ENCODE measurements at places on chromosomes 4 and X.

- no peak for DNase-seq
These were observed 81.3 kb upstream of the ATOH1 start for GRCh38 chr4:93747220-93747619.

- no peak for DNase-seq
These were observed 129.8 kb upstream of the NKX1-1 start for GRCh38 chr4:1535926-1536578.

- no peak for DNase-seq
These were observed 282.7 kb downstream of the UNC5C start for GRCh38 chr4:95265814-95266740.

DNA sequence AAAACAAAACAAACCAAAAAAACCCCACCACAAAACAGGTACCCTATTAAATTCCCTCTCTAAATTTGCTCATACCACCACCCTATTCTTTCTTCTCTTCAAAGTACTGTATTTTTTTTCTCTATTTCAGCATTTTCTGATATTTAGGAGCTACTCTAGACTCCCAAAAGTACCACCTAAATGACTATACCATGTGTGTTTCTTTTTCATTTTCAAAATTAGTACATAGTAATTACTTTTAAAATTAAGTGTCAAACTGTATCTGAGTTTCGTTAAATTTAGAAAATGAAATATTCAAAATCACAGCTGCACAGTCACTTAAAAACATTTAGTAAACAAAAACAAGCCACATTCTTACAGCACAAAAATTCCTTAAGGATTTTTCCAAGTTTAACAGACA, 161.7 kb downstream of the FBXW7 start:
- no peak for DNase-seq

- no peak for DNase-seq
These were observed 49.1 kb downstream of the STAG2 start for GRCh38 chrX:124010566-124010965.

DNA sequence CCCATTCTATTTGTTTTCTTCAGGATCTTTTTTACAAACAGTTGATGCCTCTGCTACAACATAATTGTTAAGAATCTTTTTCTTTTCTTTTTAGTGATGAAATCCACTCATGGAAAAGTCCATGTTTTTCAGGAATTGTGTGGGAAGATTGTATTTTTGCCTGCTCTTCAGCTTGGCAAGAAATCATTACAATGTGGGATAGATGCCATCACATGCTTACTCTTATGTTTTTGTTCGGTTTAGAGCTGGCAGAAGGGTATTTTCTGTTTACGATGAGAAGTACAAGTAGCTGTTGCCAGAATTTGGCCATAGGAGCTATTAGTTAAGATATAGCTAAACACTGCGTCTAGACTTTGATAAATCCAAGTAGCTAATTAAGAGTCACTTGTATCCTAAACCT, 2585.3 kb downstream of the ARAP2 start:
- DNase-seq: no peak

GRCh38 chrX:19991350-19991718, 473 bp upstream of the BCLAF3 start:
- no peak for DNase-seq

DNA sequence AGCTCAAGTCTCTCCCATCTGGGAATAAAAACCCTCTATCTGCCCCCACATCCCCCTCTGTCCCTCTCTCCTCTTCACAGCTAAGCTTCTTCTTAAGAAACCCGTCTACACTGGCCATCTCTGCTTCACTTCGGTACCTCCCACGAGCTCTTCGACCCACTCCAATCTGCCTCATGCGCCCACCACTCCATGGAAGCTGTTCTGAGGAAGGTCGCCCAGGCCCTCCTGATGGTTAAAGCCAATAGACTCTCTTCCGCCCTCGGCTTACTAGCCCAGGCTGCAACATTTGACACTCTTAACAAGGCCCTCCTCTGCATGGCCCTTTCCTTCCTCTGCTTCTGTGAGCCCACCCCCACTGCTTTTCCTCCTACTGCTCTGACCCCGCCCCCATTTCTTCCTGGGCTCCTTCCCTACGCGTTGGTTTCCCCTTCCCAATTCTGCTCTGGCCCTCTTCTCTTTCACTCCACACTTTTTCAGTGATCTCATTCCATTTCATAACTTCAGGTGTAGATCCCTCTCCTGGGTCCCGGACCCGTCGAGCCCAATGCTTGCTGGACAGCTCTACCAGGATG, 11.8 kb downstream of the IQSEC2 start:
- DNase-seq: no peak

DNA sequence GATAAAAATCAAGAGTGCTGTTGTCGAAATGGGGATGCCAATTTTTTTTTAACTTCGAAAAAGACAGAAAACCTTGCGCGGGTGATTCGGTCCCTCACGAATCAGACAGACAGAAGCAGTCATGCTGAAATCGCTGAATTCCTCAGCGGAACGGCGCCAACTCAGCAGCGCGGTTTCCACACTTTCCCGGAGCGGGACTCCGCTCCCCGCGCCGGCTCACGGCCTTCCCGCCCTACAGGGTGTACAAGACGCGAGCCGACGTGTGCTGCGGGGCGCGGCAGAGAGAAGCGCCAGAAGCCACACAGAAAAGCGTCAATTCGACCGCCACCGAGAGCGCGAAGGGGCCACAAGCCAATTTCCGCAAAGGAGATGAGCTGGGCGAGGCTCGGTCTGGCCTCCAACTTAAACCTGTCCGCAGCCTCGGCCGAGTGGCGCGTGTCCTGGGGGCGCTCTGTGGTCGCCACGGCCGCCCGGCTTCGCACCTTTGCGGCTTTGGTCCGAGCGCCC, 1.3 kb downstream of the NEXMIF start:
- no peak for DNase-seq

GRCh38 chrX:18010253-18010652, 149.2 kb upstream of the RAI2 start:
- DNase-seq: no peak

GRCh38 chr4:99634742-99635360, 22.8 kb downstream of the C4orf54 start:
- DNase-seq: no peak

- no peak for DNase-seq
These were observed 157.4 kb downstream of the HS3ST1 start for GRCh38 chr4:11271263-11271662.

- DNase-seq: no peak
These were observed 94.5 kb downstream of the APBB2 start for GRCh38 chr4:41119867-41120295.

DNA sequence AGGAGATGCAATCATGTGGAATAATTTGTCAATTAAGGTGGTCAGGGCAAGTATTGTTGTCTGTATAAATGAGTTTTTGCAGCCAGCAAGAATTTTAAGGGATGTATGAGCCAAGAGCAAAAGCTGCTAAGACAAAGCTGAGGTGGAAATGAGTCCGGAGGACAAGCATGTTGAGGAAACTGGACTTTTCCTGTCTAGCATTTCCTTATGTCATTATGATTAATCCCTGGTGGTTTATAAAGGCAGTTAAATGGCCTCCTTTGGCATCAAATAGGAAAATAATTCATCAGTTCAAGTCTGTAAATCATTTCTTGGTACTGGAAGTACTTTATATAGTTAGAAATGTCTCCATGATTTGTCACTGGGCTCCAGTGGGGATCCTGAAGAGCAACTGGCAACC, 61.6 kb upstream of the TEX13A start:
- no peak for DNase-seq

GRCh38 chr4:92359491-92359890, 55.7 kb downstream of the GRID2 start:
- DNase-seq: no peak

DNA sequence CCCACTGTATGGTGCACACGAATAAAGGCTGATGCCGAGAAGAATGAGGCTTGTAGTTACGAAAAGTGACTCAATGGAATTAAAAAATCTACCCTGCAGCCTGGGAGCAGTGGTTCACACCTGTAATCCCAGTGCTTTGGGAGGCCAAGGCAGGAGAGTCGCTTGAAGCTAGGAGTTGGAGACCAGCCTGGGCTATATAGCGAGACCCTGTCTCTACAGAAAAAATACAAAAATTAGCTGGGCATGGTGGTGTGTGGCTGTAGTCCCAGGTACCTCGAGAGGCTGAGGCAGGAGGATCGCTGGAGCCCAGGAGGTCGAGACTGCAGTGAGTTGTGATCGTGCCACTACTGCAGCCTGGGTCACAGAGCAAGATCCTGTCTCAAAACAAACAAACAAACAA, 11.7 kb upstream of the OPN1LW start:
- no peak for DNase-seq

GRCh38 chr4:71209161-71209560, 129.7 kb upstream of the SLC4A4 start:
- DNase-seq: no peak

DNA sequence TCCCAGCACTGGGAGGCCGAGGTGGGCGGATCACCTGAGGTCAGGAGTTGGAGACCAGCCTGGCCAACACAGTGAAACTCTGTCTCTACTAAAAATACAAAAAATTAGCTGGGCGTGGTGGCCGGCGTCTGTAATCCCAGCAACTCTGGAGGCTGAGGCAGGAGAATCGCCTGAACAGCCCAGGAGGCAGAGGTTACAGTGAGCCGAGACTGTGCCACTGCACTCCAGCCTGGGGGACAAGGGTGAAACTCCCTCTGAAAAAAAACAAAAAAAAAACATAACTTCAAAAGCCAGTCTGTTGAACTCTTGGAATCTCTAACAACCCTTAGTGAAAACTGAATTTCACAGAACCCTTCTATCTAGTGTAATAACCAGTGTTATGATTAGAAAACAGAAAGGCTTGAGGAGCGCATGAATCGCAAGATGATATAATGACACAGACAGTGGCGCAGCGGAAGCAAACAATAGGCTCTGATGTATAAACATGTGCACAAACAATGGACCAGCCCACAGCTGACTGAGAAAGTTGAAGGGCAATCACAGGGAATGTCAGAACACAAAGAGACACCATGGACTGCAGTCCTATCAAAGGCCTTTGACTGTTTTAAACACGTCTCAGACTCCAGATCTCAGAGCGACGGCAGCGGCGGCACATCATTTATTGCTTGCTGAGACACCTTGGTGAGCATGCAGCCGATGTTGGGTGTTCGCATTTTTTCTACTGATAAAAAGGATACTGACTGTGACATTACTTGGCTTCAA, 81.6 kb downstream of the NSUN7 start:
- no peak for DNase-seq

DNA sequence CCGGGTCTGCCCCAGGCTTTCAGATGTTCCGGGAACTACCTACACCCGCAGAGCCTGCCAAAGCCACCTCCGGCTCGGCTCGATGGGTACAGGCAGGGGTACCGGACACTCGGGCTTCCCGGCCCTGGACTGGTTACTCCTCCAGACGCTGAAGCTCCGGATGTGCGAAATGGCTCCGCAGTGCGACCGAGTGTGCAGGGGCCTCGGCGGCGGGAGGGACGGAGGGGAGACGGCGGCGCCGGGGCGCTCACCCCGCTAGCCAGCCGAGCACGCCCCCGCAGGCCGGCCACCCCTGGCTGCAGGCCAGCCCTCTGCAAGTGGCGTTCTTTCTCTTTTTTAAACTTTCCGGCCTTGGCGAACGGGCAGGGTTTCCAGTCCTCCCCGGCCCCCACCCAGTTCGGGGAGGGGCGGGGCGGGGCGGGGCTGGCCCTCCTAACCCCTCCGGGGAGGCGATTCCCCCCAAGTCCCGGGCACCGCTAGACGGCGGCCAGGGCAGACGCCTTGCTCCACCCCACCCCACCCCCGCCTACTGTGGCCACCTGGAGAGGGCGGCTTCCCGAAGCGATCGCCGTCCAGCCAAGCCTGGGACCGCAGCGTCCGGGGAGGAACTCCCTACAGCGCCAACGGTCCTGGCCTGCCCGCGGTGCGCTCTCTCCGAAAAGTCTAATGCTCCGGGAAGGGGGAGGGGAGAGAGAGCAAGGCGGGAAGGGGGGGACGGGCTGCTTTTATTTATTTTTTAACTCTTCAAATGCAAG, 7.5 kb downstream of the BCOR start:
- DNase-seq: no peak

GRCh38 chr4:53920116-53920515, 144.3 kb downstream of the CHIC2 start:
- no peak for DNase-seq

DNA sequence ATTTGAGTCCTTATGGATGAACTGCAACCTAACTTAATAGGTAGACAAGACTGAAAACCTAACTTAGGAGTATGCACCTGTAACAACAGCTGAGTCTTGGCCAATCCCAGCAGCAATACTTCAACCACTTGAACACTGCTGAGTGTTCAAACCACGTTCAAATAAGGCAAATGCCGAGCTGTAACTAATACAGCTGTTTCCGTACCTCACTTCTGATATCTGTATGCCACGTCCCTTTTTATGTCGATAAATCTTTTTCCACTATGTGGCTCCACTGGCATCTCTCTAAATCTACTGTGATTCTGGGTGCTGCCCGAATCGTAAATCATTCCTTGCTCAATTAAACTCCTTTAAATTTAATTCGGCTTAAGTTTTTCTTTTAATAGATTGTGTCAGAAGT, 459.7 kb downstream of the INPP4B start:
- no peak for DNase-seq

GRCh38 chr4:174402470-174403176, 118.9 kb downstream of the CEP44 start:
- no peak for DNase-seq

DNA sequence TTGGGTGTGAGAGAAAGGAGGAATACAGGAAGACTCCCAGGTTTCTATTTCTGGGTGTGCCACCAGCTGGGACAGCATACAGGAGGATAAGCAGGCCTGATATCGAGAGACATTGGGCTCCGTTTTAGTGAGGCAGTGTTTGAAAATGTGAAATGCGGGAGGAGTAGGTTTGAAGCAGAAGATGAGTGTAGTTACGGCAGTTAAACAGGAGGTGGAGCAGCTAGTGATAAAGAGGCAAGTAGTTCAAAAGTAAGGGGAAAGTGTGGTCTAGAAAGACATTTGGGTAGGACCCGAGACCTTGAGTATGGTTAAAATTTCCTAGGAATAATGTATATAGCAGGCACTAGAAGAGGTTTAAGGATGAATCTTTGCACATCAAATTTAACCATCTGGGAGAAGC, 42.4 kb downstream of the DCUN1D4 start:
- DNase-seq: no peak

- DNase-seq: no peak
These were observed 58.9 kb upstream of the BCOR start for GRCh38 chrX:40156470-40157227.

DNA sequence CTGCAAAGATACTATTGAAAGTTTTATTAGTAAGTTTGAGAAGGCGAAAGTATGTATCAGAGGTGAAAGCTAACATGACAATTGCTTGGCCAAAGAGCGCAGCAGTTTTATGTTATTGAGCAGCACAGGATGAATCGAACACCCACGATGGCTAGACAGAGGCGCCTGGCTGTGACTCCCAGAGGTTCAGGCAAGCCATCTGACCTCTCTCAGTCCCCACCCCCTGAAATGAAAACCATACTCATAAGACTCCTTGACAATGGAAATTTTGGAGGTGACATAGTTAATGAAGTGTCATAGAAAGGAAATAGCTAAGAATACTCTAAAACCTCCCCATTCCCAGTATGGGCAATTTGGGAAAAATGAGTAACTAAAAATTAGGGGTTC, 70.6 kb downstream of the MGST2 start:
- DNase-seq: no peak

- DNase-seq: no peak
These were observed 25.8 kb downstream of the TRIM75 start for GRCh38 chr4:165079476-165079875.

All from effector memory CD4-positive, alpha-beta T cell (primary cell).